Activated CD4-positive, alpha-beta T cell treated with anti-CD3 and anti-CD28 coated beads, Interleukin-2, amount 10 ng/mL, durations not matched to agents 7 days and 5 days (primary cell): ENCODE measurements at places on chromosomes 2 and 18.

DNA sequence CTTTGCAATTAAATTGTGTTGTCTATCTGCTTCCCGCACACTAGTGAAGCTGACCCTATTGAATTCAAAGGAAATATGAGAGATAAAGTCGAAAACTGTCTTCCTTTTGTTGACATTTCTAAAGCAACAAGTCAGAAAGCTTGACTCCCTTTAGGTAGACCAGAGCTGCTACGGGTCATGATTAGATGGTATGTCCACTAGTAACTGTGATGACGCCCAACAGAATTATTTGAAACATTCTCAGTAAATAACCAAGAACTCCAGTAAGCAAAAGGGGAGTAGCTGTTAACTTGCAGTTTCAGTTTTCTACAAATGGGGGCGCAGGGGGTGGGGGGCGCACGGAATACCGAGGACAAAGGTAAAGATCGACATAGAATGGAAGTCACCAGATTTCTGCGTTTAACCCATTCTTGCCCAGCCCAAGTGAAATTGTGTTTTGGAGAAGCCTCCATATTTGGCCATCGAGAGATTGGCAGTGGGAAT lies 56.4 kb downstream of the CRIM1 start:
- DNase-seq = no peak

GRCh38 chr2:102337012-102337411 lies 18.6 kb upstream of the IL18R1 start:
- DNase-seq = no peak

GRCh38 chr2:60976256-60976850 lies 41.2 kb upstream of the PEX13 start:
- DNase-seq = no peak

DNA sequence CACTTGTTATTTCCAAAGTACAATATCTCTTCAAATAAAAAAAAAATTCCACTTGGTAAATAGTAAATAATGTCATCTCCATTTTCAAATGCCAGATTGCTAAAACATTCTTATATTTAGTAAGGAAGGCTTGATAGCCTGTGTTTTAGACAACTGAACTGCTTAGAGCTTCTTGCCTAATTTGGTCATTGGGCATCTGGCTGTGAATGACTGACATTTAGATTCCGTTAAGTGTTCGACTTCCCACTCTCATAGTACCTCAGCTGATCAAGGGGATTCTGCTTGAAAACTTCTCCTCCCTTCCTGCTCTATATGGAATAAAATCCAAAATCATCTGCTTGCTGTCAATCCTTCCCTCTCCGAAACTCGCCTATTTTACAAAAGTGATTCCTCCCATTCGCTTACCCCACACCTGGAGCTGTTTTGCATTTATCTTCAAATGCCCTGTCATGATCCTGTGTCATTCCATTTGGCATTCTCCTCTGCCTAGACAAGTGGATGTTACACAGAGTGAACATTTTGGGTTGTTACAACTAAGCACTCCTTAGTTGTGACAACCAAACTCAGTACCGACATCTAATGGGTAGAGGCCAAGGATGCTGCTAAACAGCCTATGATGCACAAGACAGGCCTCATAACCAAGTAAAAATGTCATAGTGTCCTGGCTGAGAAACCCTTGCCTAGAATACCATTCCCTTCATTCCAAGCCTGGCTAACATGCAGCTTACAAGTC lies 181.0 kb downstream of the CDH2 start:
- DNase-seq = no peak

DNA sequence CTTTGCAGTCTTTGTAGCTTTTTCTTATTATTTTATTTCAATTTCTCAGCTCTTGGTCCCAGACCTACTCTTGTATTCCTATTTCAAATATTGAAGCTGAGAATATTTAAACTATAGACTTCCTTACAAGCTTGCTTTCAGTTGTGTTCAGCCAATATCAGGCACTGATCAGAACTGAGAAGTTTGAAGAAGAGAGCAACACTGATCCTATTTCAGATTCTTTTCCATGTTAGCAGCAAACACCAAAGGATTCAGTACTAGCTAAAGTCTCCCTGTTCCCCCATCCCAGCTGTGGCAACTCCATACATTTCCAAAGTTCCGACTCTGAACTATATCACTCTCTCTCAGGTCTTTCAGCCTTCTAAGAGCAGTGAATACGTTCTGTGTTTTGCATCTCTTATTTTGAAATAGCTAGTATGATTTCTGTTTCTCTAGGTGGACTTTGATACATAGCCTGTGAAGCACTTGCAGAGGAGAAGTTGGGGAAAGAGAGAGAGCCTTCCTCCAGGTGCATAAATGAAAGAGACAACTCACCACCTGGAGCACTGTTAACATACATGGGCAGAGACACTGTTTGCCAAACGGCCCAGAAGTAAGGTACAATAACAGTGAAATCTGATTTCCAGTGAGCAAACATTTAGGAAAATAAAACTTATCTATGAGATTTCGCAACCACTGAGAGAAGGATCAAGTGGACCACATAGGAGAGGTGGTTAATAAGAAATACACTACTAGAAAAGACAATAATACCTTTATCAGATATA lies 135.0 kb upstream of the ZNF804A start:
- no peak for DNase-seq

DNA sequence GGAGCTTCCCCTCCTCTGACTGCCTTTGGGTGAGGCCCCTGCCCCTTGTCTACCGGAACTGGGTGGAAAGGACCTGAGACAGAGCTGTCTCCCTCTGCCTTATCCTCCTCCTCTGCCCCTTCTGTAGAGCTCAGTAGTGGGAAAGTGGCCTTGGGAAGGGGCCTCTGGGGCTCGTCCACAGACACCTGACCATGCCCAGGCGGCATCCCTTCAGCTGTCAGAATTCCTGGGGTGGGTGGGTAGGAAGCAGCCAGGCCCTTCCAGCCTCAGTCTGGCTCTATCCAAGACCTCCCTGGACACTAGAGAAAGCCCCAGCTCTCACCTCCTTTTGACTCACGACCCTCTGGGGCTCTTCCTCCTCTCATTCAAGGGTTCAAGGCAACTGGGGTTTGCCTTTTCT lies 35.6 kb downstream of the B3GNT2 start:
- DNase-seq = no peak

- DNase-seq = no peak
Measured at GRCh38 chr2:16329421-16329820, 336.2 kb downstream of the CYRIA start.

DNA sequence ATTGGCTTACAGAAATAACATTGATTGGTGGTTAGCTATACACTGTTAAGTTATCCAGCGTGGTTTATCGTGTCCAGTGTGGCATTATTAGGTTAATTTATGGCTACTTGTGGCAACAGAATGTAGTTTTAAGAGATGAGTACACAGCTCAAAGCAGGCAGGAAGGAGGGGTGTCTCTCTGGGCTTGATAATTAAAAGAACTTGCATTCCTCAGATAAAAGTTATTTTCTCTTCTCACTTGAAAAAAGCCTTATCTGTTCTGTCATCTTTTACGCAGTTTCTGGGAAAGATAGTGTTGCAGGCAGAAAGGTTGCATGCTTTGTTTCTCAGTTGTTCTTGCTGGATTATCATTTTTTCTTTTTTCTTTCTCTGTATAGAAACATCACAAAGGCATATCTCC lies 154.4 kb upstream of the COL3A1 start:
- DNase-seq = no peak

GRCh38 chr18:30652387-30652786 lies 390.2 kb downstream of the DSC3 start:
- no peak for DNase-seq

DNA sequence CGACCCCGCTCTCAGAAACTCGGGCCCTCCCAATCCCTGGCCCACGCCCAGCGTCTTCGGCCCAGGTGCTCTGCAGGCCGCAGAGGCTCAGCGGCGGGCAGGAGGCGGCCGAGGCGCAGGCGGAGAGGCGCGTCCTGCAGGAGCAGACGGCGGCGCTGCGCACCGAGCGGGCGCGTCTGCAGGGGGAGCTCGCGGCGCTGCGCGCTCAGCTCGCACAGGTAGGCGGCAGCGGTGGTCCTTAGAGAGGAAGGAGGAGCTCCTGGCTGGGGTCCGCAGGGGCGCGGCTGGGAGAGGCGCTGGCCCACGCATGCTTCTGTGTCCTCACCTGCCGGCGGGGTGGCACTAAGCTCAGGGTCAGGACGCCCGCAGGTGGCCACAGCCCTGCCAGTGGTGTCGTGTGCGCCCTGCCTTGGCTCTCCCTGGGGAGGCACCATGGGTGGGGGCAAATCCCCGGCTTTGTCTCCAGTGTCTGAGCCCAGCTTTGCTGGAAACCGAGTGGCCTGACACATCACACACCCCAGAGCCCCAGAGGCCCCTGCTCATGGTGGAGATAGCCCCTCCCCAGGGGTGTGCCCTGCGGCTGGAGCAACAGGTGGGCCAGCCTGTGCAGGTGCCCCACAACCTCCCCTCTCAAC lies 14.9 kb upstream of the SNED1 start:
- DNase-seq = peak; percentile 36

DNA sequence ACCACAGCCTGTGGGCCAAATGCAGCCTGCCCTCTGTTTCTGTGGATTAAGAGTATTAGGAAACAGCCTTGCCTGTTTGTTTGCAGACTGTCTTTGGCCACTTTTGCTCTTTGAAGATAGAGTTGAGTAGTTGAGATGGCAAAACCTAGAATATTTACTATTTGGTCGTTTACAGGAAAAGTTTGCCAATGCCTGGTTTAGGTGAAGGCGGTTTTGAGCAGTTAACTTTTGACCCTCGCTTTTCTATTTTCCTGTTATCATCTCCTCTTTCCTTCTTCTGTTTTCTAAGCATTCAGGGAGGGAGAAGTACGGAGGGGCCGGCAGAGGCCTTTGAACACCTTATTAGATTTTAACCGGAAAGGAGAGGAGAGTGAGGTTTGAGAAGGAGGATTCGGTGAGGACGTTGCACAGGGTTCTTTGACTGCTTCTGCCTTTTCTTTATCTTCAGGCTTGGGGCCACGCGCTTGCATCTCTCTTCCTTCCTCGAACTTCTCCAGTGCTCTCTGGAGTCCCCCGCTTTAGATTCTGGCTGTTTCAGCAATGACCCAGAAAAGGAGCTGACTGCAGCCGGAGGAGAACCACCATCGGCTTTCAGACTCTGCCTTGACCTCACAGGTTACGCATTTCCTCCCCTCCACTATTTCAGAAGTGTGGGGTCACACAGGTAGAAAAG lies 39.2 kb downstream of the IL1R2 start:
- no peak for DNase-seq

- no peak for DNase-seq
Measured at GRCh38 chr2:43890855-43891254, 52.1 kb downstream of the ABCG8 start.

DNA sequence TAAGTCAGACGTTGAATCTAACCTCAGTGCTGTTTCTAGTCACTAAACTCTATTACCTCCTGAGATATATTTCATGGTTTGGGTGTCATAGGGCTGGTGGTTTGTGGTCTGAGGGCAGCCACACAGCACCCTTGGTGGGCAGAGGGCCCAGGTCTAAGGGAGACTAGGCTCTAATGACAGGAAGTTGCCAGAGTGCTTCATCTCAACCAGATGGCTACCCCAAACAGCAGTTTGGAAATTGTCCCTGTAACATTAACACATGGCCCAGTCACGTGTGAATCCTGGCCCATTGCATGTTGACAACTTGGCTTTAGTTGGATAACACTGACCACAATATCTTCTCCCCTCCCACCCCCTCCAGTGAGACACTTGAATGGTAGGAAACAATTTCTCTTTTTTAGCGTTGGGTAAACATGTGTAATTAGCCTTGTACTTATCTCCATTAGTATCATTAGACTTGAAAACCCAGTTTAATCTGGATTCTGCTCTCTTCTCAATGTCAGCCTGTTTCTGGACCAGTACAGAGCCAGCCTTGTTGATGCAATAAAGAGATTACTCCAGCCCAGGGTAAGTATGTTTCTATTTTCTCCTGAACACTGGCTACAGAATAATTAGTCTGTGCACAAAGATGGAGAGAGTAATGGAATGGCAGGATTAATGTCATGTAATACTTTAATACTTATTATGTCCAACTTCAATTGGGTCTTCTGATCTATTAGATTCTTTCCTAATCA lies 187.8 kb upstream of the SIX3 start:
- DNase-seq = peak; percentile 26

DNA sequence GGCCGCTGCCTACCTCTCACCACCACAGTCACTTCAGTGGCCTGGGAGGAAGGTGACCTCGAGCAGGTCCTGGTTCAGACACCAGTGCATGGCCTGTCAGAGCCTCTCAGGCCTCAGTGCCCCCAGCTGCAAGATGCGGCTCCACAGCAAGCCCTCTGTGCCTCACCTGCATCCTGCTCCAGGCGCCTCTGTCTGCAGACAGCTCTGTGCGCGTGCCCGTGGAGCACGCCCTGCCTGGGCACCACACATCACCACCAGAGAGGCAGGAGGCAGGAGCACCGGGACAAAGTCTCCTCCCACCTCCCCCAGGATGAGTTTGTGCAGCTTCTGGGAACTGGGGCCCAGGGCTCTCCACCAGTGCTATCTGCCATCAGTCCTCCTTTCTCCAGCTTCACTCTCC lies 98.7 kb downstream of the TFCP2L1 start:
- DNase-seq = no peak
